ENCODE measurements at places on chromosomes 12 and 14.
A peak's percentile ranks its signal among the peaks of the same experiment; 100 is the strongest.

DNA sequence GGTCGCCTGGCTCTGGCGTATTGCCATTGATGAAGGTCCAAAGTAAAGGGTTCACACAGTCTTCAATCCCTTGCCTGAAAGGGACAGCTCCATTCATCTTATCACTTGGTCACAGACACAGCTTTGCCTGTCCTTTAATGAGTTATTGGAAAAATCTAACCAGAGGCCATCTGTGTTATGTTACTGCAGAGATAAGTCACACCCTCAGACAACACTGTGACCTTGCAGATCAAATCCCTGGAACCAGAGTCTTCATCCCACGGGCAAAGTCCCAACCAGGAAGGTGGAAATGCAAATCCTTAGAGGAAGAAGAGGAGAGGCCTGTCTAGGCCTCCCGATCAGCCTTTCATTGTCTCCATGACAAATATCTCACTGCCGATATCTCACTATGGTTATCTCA is 68.3 kb upstream of the SCN8A start:
- no peak for ATAC-seq

DNA sequence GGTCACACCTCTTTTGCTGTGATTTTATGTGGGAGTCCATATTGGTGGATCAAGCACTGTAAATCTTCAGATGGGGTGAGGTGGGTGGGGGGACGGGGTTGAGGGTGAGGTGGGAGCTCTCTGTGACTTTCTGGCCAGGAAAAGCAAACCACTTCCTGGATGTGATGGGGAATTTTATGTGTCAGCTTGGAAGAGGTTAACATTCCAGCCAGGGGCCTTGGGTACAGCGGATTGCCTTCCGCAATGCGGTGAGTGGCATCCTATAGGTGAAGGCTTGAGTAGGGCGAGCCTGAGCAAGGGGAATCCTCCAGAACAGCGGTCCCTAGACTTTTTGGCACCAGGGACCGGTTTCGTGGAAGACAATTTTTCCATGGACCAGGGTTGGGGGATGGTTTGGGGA is 36.2 kb downstream of the DLK1 start:
- ATAC-seq = no peak

DNA sequence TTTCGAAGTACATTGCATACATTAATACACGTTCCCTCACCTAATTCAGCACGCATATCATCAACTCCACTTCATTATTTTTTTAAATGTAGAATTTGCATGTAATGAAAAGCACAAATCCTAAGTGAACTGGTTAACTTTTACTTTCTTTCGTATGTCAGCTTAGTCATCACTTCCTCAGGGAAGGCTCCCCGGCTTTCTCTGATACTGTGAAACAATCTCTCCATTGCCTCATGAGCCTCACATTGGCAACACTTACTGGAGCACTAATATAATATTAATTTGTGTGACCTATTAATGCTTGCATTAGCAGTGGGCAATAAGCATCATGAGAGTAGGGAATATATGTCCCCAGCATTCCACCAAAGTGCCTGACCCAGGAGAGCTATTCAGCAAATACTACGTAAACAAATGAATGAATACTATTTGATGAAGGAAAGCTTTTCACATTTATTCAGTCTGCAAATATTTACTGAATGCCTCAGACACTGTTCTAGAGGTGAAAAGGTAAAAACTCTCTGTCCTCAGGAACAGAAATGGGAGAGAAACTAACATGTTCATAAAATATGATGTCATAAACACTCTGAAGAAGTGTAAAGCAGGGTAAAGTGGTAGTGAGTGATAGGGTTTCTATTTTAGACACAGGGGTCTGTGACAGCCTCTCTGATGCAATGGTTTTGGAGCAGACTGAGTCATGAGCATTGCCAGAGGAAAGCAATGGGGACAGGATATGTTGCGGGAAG is 327.5 kb upstream of the DIO2 start:
- no peak for ATAC-seq

DNA sequence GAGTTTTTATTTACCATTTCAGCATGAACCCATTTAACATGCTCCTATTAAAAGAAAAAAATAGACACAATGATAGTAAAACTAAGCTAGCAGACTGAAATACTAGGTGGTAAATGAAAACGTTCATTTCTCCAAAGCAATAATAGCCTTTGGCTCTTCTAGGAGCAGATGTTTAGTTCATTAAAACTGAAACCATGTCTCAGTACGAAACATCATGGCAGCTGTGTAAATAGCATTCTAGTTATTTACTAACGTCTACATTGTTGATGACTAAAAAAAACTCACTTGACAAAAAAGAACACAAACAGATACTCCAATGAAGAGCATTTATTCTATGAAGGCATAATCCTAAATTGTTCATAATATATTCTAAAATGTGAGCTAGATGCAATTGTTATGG is 17.9 kb downstream of the RECQL start:
- ATAC-seq = no peak

DNA sequence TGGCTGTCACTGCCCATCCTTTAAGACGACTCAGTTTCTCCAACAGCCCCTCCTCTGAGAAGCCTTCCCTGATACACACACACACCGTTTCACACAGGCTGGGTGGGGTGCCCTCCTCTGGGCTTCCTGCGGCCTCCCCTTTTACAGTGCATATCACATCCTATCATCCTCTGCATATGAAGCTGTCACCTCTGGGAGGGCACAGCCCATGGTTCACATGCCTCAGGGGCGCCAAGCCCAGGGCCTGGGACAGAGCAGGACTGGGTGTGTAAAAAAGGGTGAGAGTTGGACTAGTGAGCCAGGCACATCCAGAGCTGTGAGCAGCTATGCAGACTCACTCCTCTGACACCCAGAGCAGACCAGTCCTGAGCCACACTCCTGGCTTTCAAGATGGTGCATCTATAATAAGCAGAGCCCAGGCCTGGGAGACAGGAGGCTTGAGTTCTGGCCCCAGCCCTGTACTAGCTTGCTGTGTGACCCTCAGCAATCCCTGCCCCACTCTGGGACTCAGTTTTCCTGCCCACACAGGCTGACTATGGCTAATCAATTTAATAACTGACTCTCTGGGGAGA is 62.6 kb downstream of the LGMN start:
- no peak for ATAC-seq

DNA sequence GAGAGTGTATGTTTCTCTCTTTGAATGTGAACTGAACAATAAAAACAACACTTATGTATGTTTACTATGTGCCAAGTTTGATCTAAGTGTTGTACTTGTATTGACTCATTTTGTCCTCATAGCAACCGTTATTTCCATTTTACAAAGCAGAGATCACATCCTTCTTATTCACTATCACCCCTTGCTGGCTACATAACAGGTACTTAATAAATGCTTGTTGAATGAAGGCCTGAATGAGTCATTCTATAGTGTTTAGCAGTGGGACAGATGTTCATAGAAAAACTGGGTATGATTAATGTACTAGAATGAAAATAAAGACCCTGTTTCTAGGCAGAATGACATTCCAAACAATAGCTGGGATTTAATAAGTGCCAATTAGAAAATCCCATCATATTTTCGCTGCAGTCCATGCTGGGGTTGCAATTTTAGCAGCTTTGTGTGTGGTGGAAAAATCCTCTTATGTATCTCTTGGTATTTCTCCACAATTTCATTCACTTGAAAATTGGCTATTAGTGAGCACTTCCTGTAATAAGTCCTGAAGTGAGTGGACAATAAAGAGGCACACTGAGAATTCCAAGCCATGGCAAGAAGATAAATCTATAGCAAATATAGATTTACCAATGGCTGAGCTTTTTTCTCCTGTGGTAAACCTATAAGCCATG is 86.0 kb downstream of the FAR2 start:
- ATAC-seq = peak; percentile 32

GRCh38 chr12:74890237-74890599 is 319.4 kb downstream of the KCNC2 start:
- peak; percentile 93 for ATAC-seq

DNA sequence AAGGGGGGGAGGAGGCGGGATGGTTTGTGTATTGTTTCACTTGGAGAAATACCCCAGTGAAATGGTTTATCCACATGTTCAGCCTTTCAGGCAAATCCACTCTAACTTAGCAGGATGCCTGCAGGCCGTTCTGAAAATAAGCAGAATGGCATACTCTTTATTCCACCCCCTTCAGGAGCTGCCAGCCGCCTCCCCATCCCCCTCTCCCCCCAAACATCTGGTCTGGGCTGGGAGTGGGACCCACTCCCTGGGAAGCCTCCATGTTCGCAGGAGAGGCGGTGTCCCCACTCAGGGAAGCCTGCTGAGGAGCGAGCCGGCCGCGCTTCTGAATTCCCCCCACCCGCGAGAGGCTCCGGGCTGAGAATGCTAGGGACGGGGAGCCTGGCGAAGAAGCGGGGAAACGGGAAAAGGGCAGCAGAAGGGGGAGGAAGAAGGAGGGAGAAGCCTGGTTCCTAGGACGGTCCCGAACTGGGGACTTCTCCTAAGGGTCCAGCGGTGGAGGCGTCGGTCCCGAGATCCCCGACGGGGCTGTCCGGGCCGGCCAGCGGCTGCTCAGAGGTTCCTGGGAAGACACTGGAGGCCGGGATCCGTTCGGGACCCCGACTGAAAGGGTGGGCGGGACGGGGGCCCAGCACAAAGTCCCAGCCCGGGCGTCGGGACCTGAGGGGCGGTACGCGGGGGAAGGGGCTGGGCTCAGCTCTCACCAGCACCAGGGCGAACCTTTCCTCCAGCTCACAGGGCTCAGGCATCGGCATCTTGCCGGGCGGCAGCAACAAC is 666 bp downstream of the FMNL3 start:
- ATAC-seq = peak; percentile 8

DNA sequence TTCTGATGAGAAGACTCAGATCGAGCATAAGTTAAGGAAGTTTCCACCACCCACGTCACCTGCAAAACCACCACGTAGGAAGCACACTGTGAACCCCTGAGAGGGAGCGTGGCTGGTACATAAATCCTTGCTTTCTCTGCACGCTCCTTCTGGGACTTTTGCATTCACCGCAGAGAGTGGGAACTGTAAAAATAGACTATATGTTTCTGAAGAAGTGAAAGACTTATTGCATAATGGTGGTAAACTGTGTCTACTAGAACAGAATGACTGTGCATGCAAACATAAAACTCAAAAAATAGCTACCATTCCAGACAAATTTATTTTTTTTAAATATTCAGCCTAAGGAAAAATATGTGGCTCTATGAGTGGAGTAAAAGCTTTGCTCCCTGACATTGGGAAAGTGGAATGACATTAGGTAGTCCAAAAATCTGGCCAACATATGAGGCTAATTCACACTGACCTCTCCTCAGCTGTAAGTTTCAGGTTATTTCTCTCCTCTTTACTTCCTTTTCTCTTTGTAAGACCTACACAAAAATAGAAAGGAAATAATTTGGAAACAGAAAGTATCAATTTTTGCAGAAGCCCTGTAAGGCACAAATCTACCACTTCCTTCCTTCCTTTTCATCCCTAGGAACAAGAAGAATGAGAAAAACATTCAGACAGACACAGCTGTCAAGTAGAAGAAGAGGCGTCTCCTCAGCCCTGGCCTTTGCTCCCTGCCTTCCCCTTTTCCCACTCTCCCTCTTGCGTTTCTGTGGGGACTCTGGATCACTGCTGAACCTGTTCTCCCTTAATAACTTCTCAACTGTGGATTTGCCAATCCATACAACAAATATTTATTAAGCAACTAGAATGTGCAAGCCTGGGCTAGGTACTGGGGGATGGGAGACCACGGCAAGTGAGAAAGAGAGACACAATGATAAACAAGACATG is 264.3 kb upstream of the FOXN3 start:
- ATAC-seq = peak; percentile 84

- no peak for ATAC-seq
These were observed 3.2 kb upstream of the FICD start for GRCh38 chr12:108511633-108512540.

GRCh38 chr12:62724947-62725451 is 210.0 kb downstream of the PPM1H start:
- no peak for ATAC-seq

- no peak for ATAC-seq
These were observed 469 bp downstream of the NGB start for GRCh38 chr14:77270361-77271112.

DNA sequence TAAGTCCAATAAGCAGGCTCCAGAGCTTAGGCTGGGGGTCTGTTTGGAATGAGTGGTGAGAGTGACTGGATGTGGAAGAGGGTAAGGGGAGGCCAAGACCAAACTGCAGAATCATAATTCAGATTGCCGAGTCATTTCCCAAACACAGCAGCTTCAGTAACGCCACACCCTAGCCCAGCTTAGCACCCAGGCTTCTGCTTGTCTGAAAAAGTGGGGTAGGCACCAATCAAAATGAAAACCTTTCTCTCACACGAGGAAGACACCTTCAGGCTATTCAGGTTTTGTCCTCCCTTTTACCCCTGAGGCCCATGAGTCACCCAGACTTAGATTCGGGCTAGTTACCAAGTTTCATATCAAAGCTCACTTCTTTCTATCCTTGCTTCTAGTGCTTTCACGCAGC is 306.1 kb downstream of the DAD1 start:
- ATAC-seq = no peak
